ENCODE measurements at places on chromosomes 6 and 20.

GRCh38 chr6:86856937-86857563, 80.3 kb upstream of the HTR1E start:
- DNase-seq: peak; percentile 46

GRCh38 chr6:111683749-111684267, 78.1 kb upstream of the TRAF3IP2 start:
- DNase-seq: no peak

DNA sequence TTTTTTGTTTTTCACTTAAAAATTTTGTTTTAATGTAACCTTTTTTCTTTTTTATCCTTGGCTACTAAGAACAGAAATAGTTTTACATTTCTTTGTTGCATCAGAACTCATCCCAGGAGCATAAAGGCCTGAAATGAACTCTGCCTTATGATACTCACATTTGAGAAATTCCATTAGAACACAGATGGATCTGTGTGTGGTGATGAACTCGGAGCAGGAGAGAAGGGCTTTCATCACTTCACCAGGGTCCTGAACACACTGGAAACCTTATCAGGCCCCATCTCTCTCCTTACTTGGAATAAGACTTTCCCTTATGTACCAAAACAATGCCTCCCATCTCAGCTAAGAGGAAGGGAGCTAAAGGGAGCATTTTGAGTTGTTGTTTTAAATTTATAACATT, 139.4 kb downstream of the PHF3 start:
- no peak for DNase-seq

DNA sequence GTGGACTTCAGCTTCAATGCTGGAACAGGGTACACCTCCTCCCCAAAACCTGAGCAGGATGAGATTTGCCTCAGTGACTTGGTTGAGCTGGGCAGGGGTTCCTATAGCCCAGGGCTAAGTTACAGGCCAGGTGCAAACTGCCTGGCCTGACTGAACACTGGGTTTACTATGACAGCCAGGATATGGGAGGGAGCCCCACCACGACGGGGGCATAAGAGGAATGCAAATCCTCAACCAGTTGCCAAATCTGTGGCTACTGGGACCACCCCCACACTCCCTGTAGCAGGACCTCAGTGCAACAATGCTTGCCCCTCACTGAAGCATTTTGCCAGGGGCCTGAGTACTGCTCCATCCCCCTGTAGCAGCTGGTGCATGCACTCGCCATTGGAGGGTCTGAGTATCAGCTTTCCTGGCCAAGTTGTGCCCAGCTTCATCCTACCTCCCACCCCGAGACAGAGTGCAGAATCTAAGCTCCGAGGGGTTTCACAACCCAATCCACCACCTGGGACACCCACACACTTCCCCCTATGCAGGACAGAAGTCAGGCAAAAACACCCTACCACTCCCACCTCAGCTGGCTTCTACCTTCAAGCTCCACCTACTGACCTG, 27.6 kb downstream of the TREML4 start:
- no peak for DNase-seq

DNA sequence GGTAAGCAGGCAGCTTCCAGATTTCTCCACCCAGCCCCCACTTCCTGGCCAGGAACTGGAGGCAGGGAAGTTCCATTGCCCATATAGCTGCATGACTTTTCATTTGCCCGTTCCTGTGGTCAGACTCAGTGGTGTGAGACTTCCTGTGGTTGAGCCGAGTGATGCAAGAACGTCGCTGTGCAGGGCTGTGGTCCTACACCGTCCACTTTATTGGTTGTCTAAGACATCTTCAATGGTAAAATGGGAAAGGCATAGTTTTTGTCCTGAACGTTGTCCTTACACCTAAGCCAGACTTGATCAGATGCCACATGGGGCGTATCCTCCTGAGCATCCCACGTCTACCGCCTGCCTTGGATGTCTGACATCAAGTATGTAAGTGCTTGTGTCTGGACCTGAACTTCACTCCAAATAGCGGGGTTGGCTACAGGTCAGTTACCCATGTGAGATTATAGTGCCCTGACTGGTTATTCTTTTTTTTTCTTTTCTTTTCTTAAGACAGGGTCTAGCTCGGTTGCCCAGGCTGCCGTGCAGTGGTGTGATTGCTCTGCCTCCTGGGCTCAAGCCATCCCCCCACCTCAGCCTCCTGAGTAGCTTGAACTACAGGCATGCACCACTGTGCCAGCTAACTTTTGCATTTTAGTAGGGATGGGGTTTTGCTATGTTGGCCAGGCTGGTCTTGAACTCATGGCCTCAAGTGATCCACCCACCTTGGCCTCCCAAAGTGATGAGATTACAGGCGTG, 25.9 kb upstream of the GTSF1L start:
- peak; percentile 88 for DNase-seq

DNA sequence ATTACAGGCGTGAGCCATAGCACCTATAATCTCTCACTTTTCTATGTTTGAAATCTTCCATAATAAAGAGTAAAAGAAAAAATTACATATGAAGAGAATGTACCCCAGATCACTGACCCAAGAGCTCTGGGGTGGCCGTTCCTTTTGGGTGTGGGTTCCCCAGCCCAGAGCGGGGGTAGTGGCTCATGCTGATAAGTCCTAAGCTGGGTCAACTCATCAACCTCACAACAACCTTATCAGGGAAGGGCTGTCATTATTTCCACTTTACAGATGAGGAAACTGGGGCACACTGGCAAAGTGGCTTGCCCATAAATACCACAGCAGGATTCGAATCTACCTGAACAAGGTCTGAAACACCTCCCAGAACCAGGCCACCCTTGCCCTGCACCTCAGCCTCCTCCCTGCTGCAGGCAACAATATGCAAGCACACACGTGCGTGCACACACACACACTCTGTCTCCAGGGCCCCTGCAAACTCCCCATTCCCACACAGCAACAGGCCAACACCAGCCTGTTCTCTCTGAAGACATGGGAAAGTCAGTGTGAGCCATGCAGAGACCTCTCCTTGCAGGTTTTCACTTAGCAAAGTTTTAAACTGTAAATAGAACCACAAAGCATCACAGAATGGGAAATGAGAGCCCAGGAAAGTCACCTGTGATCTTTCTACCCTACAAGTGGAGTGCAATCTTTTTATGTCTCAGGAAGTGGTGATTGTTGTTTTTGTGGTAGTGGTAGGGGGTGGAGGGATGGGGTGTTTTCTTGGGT, 27.7 kb downstream of the BFSP1 start:
- no peak for DNase-seq

GRCh38 chr6:98931696-98932095, 16.1 kb downstream of the FBXL4 start:
- DNase-seq: no peak

DNA sequence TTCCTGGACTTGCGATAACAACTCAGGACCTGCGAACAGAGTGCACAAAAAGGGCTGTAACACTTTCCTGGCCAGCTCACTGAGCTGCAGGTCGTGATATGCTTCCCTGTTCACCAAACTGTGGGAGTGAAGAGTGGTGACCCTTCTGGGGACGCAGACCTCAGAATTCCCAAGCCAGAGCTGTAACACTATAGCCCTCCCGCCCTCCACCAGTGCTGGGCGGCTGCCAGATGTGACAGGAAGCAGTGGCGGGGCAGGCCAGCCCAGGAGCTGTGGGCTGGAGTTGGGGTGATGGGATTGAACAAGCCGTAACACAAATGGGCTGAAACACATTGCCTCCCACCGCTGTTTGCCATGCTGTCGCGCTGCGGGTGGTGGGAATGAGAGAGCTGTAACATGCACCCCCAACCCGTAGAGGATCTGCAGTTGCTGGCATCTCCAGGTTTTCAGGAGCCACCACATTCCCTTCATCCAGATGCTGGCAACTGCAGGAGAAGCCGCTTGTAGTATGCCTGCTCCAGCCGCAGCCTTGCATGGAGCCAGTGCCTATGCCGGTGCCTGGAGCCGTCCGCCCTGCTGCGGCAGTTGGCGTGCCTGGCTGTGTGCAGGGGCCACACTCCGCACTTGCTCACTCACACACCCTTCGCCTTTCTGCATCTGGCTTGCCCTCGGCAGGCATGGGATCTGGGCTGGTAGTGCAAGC, 148.3 kb upstream of the PROKR2 start:
- no peak for DNase-seq

- DNase-seq: no peak
Measured at GRCh38 chr6:137056121-137056880, 11.5 kb upstream of the IL20RA start.

DNA sequence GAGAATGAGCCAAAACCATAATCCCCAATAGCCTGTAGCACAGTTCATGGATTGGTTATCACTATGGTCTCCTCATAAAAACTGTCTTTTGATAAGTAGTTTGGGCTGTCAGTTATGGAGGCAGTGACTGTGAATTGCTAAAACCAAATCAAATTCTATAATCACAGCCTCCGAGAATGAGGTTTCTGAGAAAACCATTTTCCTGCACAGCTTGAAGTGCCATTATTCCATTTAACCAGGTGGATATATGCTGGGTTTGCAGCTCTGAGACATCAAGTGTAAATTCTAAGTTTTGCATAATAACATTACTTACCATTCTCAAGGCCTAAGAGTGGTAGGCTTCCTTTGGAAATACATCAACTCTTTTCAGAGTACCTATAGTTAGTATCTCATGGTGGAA, 485.4 kb downstream of the FRK start:
- no peak for DNase-seq

Data from activated CD8-positive, alpha-beta memory T cell treated with anti-CD3 and anti-CD28 coated beads, Interleukin-2, amount 10 ng/mL, durations not matched to agents 7 days and 5 days (primary cell).